Kidney (tissue), 22 donors: ENCODE measurements at places on chromosomes 4 and X.

GRCh38 chr4:150078579-150079080 lies 385 bp downstream of the DCLK2 start:
- peak; percentile 72 for DNase-seq

GRCh38 chrX:149819371-149819770 lies 37.6 kb downstream of the MAGEA9 start:
- no peak for DNase-seq

- DNase-seq, result peak; percentile 64
Measured at GRCh38 chrX:20362268-20363267, 95.9 kb upstream of the RPS6KA3 start.

- DNase-seq, result peak; percentile 83
Measured at GRCh38 chrX:10620121-10620699, at the start of gene MID1. Gene MID1, minus strand, starts transcription at chrX:10620585. Its CDS starts 53,038 bp downstream, at chrX:10567547.

GRCh38 chr4:127708985-127709384 lies 21.2 kb upstream of the SLC25A31 start:
- DNase-seq, result no peak

- DNase-seq, result no peak
Measured at GRCh38 chrX:100072336-100072735, 337.7 kb downstream of the PCDH19 start.

- DNase-seq, result no peak
Measured at GRCh38 chr4:54764476-54764875, 106.7 kb downstream of the KIT start.

- no peak for DNase-seq
Measured at GRCh38 chr4:37968747-37969146, 8.5 kb downstream of the PTTG2 start.

GRCh38 chr4:131091896-131092295 lies 1995.9 kb downstream of the C4orf33 start:
- DNase-seq, result no peak

- no peak for DNase-seq
Measured at GRCh38 chr4:5930876-5931275, 38.0 kb upstream of the CRMP1 start.

GRCh38 chr4:86092684-86093083 lies 267.2 kb downstream of the MAPK10 start:
- DNase-seq, result no peak

DNA sequence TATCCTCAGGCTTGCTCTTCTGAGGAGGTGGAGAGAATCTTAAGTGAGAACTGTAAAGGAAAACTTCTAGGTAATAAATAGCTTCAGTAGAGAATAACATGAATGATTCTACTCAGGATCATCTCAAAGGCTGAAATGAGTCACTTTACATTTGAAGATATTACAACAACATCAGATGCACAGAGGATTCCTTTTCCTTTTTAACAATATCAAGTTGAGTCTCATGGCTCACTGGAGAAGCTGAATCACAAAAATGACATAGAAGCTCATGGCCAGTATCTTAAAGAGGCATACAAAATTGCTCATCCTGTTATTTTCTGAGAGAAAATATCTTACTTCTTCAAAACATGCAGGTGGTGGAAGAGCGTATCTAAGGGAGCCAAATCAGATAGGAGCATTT lies 72.5 kb upstream of the EMCN start:
- no peak for DNase-seq

DNA sequence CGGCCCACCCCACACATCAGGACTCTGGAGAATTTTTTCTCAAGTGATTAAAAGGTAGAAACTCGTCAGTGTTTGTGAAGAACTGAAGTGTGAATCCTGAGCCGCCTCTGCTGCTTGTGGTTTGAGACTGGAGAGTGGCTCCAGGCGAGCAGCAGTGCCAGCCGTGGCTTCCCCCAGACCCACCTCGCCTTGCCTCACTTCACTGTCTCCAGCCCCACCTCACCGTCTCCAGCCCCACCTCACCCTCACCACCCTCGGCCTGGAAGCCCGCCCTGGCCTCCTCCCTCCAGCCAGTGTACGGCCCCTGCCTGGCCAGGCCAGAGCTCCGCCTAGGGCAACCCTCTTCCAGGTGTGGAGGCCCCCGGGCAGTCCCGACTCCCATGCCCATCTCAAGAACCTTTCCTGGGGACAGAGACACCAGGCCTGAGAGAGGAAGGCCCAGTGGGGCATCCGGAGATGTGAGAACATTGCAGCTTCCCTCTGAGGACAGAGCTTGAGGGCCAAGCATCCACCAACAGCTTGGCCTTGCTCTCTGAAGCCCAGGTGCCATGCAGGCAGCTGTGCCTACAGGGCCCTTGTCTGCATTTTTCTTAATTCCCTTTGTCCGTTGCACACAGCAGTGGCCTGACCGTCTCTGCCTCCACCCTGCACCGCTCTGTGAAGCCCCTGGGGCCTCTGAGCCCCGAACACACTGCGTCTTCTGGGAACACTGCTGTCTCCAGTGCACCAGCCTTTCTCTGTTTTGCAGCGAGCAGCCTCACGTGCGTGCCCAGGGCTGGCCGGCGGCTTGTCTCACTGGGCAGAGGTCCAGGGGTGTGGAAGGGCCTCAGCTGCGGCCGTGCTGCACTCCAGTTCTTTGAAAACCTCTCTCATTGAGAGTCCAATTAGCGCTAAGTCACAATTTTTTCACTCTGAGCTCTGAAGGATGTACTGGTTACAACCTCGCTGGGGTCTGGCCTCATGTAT lies 13.8 kb downstream of the SH3BP2 start:
- peak; percentile 61 for DNase-seq

DNA sequence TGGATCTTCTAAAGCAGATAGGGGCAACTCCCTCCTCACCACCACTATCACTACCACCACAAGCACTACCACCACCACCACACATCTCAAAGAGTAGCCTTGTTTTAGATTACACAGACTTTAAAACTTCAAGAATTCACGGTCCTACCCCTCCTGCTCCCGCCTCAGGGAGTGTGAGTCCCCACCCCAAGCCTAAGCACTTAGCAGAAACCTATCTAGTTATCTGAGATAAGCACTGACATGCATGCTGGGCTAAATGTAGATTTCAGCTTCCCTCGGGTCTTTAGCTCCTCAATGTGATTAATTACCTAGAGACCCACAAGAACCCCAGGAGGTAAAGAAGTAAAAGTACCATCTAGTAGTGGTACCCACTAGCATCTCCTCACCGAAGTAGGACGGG lies 775 bp downstream of the AMOT start:
- no peak for DNase-seq

GRCh38 chrX:12581546-12581945 lies 209.7 kb upstream of the PRPS2 start:
- no peak for DNase-seq

DNA sequence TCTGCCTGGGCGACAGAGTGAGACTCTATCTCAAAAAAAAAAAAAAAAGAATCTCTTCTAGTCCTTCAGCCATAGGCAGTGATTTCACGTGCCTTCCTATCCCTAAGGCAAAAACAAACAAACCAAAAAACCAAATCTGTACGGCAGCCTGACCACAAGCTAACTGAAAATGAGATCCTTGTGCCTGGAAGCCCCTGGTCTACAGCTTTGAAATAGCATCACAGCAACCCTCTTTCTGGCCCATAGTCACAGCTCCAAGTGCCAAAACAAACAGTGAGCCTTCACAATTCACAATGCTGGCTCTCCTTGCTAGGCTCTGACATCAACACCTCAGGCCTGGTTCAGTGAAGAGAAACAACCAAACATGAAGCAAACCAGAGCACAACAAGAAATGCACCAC lies 46.1 kb downstream of the TMEM150C start:
- DNase-seq, result no peak

DNA sequence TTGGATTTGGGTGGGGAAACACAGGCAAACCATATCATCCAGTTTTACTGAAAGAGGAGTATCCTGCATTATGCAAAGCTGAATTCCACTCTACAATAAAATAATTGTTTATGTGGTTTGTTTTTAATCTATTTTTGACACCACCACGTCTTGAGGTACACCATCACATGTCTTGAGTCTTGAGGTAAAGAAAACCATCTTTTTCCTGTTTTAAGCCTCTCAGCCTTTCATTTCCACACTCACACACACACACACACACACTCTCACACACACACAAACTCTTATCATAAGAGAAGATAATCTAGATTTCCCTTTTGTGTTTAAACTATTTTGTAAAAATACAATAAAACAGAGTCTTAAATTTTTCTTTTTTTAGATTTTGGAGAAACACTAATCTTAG lies 32.0 kb downstream of the SPIN3 start:
- no peak for DNase-seq

DNA sequence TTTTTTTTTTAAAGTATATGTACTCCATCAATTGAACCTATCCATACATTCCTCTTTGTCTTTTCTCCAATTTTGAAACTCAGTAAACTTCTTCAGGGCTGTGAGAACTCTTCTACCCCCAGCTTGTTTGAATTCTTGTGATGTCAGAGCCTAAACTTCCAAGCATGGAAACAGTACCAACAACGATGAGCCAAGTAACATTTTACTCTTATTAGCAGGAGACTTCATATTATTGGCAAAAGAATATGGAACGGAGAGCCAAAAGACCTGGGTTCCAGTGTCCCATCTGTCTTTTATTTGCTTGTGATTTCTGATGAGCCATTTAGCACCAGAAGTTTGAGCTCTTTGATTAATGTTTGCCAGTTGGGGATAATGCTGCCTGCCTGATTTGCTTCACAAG lies 5.3 kb downstream of the DIAPH2 start:
- no peak for DNase-seq

GRCh38 chr4:37666625-37667071 lies 19.5 kb downstream of the RELL1 start:
- no peak for DNase-seq

- DNase-seq, result no peak
Measured at GRCh38 chr4:74651198-74651597, 143.1 kb downstream of the BTC start.

DNA sequence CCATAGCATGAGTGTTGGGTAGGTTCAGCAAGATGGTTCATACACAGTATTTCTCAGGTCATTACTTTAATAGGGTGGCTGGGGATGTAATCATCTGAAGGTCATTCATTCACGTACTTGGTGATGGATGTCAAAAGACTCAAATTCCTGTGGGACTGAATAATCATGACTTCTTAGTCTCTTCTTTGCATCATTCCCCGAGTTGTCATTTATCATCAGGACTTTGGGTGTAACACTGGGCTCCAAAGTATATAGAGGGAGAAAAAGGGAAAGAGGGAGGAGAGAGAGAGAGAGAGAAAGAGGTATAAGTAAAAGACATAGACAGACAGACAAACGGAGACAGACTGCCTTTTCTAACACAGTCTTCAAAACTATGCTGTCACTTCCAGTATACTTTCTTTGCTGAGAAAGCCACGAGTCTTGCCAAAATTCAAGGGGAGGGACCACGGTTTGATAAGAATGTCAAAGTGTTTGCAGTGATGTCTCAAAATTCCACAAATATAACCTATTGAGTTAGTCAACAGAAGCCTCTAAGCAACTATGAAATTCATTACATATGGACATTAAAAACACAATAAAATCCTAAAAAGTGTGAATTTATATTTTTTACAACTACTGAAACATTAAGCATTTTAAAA lies 55.9 kb downstream of the UGT2A3 start:
- no peak for DNase-seq

- no peak for DNase-seq
Measured at GRCh38 chrX:110175146-110175545, 142.7 kb downstream of the AMMECR1 start.

DNA sequence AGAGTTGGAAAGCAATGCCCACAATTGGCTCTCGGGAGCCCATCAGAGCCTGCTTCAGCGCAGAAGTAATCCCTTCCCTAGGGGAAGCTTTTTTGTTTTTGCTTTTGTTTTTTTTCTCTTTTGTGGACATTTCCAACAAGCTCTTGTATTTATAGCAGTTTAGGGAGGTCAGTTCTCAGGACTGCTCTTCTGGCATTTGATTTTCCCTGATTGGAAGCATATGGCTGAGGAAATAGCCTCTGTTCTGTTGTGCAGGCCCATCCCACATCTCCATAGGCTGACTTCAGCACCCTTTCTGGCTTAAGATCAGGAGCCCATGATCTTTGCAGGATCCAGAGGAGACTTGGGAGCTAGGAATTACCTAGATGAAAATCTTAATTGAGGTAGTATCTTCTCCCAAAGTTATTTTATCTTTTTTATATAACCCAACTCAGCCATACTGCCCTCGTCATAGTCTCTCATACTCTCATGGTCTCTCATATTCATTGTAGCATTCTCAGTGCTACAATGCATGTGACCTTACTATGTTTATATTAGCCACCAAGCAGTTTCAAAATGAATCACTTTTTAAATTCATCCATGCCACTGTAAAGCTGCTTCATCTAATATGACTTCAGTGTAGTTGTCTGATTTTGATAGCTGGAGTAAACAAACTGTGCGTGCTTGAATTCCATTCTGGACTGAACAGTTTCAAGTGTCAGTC lies 16.7 kb downstream of the PAGE4 start:
- no peak for DNase-seq

DNA sequence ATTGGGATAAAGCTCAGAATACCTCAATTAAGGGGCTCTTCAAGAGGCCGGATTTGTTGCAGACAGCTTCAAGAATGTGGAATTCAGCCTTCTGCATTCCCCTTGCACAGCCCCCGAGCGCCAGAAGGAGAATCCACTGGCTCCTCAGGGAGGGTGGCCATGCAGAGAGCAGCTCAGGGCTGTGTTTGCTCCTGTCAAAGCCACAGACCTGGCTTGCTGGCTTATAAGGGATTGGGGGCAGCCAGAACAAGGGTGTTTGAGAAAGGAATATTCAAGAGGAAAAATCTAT lies 36.8 kb downstream of the ING2 start:
- no peak for DNase-seq

DNA sequence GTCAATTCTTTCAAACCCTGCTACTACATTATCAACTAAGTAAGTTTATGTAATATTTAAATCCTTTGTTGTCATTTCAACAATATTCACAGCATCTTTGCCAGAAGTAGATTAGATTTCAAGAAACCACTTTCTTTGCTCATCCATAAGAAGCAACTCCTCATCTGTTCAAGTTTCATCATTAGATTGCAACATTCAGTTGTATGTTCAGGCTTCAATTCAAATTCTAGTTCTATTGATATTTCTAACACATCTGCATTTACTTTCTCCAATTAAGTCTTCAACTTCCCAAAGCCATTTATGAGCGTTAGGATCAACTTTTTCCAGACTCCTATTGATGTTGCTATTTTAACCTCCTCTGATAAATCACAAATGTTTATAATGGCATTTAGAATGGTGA lies 66.1 kb downstream of the BMP3 start:
- no peak for DNase-seq

DNA sequence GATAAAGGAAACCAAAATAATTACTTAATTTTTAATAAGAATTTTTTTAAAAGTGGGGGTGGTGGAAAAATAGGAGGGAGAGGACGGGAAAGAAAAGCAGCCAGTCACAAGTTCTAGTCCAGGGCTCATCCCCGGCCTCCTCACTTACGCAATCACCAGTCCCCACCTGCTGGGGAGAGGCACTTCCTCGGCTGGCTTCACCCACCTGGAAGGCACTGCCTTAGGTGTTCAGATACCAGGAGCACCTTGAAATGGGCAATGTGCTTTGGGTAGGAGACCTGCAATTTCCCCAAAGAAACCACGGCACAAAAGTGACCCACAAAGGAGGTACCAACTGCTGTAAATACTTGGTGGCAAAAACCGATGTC lies 23.8 kb downstream of the AFAP1 start:
- DNase-seq, result no peak
